ENCODE measurements at places on chromosomes 16 and 17.
A peak's percentile ranks its signal among the peaks of the same experiment; 100 is the strongest.

- H3K36me3 ChIP-seq = peaks cover 2% of the 10 kb centered on the region
- no peaks in the 10 kb centered on the region for H3K4me1 ChIP-seq
- no peak overlapping the region for H3K27ac ChIP-seq
- no peak for DNase-seq
Observed at GRCh38 chr17:80095038-80095843, 6.1 kb upstream of the GAA start.

GRCh38 chr17:50841949-50842354, 6.6 kb downstream of the WFIKKN2 start:
- H3K27ac ChIP-seq = peak overlapping the region; percentile 44
- no peaks in the 10 kb centered on the region for H3K36me3 ChIP-seq
- H3K4me1 ChIP-seq = peaks cover 27% of the 10 kb centered on the region
- no peak for DNase-seq
- H3K4me3 ChIP-seq = no peak overlapping the region

DNA sequence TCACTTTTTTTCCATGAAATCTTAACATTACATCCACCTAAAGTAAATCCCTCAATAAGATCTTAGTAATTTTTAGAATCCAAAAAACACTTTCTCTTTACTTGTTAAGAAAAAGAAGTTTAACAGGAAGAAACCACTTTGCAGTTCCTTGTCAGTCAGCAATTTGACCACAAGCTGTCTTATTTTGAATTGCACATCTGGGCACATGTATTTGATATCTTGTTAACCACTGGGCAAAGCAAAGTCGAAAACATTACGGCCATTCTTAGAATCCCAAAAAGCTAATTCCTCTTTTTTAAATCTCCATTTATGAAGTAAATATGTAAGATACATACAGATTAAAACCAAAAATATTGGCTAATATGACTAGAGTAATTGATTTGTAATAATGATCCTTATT, 1.1 kb downstream of the ABCA10 start:
- H3K36me3 ChIP-seq = no peaks in the 10 kb centered on the region
- no peak overlapping the region for H3K4me3 ChIP-seq
- no peak overlapping the region for H3K27ac ChIP-seq
- no peak for DNase-seq
- H3K27me3 ChIP-seq = peaks cover 6% of the 10 kb centered on the region

DNA sequence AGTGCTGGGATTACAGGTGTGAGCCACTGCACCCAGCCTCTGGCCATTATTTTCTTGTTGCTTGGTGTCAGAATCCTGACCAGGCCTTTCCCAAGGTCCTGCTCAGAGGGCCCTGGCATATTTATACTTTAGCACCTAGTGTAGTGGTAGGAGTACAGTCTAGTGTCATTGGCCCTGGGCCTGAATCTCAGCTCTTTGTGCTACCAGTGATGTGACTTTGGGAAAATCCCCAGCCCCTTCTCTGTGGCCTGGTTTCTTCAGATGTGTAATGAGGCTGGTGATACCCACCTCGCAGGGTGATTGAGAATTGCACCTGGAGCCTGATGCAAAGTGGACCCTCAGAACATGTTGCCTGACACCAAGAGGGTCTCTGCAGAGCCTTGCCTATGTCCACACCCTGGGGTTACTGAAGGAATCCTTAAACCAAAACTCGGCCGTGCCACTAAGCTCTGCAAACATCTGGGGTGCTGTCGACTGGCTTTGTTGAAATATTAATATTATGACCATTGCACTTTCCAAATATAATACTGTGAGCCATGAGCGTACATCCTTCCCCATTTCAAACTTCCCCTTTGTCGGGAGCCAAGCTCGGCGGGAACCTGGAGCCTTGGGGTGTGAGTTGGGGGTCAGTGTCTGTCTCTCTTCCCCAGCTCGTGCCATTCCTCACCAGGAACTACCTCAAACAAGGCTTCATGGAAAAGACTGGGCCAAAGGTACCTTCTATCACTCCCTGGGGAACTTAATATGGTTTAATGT, 18.0 kb upstream of the RNF135 start:
- no peak overlapping the region for H3K27ac ChIP-seq
- no peaks in the 10 kb centered on the region for H3K4me1 ChIP-seq
- no peaks in the 10 kb centered on the region for H3K27me3 ChIP-seq
- H3K4me3 ChIP-seq = no peak overlapping the region
- no peaks in the 10 kb centered on the region for H3K36me3 ChIP-seq

DNA sequence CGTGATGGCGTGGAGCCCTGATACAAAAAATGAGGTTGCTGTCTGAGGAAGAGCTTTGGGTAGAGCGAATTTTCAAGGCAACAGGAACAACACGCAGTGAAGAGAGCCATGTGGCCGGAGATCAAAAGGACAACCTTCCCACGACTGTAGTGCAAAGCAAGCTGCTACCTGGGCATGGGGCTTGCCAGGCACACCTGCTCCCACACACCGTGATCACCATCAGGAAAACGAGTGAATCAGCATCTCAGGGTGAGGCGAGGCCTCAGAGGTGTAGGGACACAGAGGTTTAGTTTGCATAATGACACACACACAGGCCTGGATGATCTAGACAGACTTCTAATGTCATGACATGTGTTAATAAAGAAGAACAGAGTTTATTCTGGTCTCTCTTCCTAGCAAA, 65.7 kb downstream of the PARN start:
- no peaks in the 10 kb centered on the region for H3K27me3 ChIP-seq
- no peak for DNase-seq
- peaks cover 4% of the 10 kb centered on the region for H3K36me3 ChIP-seq
- H3K27ac ChIP-seq = no peak overlapping the region
- no peak overlapping the region for H3K4me3 ChIP-seq

DNA sequence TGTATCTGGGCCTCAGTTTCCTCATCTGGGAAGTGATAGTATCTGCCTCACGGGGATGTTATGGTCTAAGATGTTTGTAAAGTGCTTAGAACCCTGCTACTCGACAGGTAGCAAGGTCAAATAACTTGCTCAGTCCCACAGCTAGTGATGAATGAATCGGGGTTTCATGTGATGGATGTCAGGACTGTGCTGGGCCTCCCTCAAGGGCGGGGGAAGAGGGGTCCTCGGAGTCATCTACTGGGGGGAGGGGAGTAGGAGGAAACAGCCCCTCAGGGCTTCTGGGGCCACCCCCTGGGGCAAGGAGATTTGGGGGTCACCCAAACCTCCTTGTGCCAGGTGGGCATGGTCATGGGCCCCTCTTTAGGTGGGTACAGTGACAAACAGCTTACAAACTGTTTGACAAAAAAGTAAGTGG, 732 bp downstream of the PNPO start:
- no peaks in the 10 kb centered on the region for H3K27me3 ChIP-seq
- DNase-seq = no peak
- H3K36me3 ChIP-seq = no peaks in the 10 kb centered on the region
- H3K4me3 ChIP-seq = peak overlapping the region; percentile 69
- H3K4me1 ChIP-seq = peaks cover 11% of the 10 kb centered on the region
- no peak overlapping the region for H3K27ac ChIP-seq

- H3K27me3 ChIP-seq = peaks cover 92% of the 10 kb centered on the region
- DNase-seq = no peak
- peaks cover 6% of the 10 kb centered on the region for H3K4me1 ChIP-seq
- H3K36me3 ChIP-seq = no peaks in the 10 kb centered on the region
Observed at GRCh38 chr17:29002811-29003210, 3.0 kb downstream of the SEZ6 start.

GRCh38 chr17:4501295-4501949, 2.7 kb downstream of the SPNS2 start:
- peaks cover 35% of the 10 kb centered on the region for H3K4me1 ChIP-seq
- no peak for DNase-seq
- H3K27me3 ChIP-seq = peaks cover 36% of the 10 kb centered on the region
- H3K4me3 ChIP-seq = no peak overlapping the region

DNA sequence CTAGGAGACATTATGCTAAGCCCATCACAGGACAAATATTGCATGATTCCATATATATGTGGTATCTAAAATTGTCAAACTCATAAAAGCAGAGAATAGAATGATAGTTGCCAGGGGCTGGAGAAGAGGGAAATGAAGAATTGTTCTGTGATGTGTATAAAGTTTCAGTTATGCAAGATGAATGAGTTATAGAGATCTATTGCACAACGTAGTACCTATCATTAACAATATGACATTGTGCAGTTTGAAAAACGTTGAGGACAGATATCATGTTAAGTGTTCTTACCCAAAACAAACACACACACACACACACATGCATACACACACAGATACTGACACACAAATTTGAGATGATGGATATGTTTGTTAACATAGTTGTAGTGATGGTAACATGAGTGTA, 871.6 kb upstream of the GOT2 start:
- no peaks in the 10 kb centered on the region for H3K27me3 ChIP-seq
- DNase-seq = no peak
- H3K4me3 ChIP-seq = no peak overlapping the region
- no peak overlapping the region for H3K27ac ChIP-seq

DNA sequence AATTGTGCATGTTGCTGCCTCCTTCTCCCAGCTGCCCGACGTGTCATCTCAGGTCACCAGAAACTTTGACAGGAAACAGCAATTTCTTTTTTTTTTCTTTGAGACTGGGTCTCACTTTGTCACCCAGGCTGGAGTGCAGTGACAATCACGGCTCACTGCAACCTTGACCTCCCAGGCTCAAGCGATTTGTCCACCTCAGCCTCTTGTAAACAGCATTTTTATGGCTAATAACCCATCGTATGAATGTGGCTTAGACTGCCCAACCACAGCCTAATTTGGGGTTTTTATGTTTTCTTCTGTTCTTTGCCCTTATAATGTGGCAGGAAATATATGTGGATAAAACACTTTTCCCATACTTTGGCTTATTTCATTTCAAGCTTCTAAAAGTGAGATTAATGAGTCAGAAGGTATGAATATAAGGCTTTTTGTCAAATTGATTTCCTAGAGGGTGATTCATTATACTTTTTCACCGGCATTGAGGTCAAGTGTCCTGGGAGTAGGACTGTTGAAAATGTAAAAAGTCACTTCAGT, 31.0 kb upstream of the SLC5A10 start:
- H3K4me3 ChIP-seq = no peak overlapping the region
- no peaks in the 10 kb centered on the region for H3K27me3 ChIP-seq
- H3K27ac ChIP-seq = peak overlapping the region; percentile 23
- DNase-seq = no peak
- H3K36me3 ChIP-seq = peaks cover 30% of the 10 kb centered on the region

DNA sequence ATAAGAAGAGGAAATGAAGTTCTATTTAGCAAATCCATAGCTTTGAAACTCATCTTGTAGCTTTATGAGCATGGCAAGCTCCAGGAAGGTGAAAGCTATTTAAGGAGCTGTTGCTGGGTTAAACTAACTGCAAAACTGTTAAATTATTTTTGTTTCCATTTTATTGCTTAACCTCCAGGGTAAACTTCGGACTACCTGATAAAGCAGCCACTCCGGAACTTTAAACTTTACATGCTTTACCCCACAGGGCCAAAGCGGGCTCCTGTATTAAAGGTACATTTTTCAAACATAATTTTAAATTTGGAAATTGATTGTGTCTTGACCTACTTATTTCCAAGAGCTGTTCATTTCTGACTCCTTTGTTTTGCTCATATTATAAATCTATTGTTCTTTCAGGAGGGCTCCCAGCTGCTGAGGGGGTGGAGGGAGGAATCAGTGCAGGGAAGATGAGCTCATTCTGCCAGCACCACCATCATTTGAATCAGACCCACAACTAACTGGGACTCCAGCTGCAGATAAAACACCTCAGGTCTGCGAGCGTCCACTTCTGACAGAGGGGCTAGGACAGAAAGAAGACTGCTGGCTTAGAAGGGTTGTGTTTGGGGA, 157.9 kb downstream of the IRX3 start:
- H3K4me3 ChIP-seq = no peak overlapping the region
- DNase-seq = no peak
- peaks cover 13% of the 10 kb centered on the region for H3K4me1 ChIP-seq
- H3K27me3 ChIP-seq = peaks cover 3% of the 10 kb centered on the region
- no peak overlapping the region for H3K27ac ChIP-seq

- H3K4me3 ChIP-seq = no peak overlapping the region
- no peak for DNase-seq
- H3K27ac ChIP-seq = peak overlapping the region; percentile 83
- no peaks in the 10 kb centered on the region for H3K27me3 ChIP-seq
- H3K4me1 ChIP-seq = peaks cover 27% of the 10 kb centered on the region
Observed at GRCh38 chr16:53686710-53687109, 16.9 kb downstream of the RPGRIP1L start.

DNA sequence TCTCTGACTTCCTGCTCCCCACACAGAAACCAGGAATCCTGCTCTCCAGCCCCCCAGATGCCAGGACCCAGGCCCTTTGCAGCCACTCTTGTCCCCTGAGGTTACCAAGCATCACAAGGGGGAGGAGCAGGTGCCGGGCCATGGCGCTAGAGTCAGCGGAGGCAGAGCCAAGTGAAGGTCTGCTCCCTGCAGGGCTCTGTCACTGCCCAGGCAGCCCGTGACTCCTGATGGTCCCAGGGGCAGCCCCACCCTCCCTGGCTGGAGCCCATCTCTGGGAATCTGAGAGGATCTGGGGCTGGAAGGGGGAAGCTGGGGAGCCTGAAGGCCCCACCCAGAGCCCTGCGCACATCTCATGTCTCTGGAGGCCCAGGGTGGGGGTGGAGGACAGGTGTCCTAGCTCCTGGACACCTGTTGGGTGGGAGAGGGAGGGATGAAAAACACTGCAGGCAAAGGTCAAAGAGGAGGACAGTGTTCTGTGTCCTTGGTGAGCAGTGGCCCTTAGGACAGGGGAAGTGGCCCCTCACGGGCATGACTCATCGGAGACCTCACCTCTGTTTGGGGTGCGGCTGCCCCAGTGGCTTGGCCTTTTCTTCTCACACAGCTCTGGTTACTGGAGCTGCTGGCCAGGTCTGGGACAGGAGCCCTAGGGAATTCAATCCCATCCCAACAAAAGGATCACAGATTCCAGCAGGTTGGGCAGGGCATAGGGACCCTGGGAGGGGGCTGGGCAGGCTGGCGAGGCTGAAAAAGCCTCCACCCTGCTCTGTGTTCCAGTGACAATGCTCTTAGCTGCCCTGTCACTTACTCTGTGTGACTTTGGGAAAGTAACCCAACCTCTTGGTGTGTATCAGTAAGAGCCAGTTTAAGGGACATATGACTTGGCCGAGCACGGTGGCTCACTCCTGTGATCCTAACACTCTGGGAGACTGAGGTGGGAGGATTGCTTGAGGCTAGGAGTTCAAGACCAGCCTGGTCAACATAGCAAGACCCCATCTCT, at the start of gene PRSS36:
TSS of gene PRSS36 (minus strand) at position 173 of the 997 bp plus-strand sequence. CDS start at position 142, 31 bp downstream.
- no peaks in the 10 kb centered on the region for H3K36me3 ChIP-seq
- DNase-seq = no peak
- H3K27ac ChIP-seq = no peak within 1 kb of the TSS
- no peak within 1 kb of the TSS for H3K4me3 ChIP-seq
- peaks cover 40% of the 10 kb centered on the region for H3K27me3 ChIP-seq
- peaks cover 4% of the 10 kb centered on the region for H3K4me1 ChIP-seq
